ENCODE measurements at places on chromosomes 2 and 18.

- DNase-seq: no peak
Measured at GRCh38 chr2:237720957-237721356, 77.6 kb upstream of the RBM44 start.

DNA sequence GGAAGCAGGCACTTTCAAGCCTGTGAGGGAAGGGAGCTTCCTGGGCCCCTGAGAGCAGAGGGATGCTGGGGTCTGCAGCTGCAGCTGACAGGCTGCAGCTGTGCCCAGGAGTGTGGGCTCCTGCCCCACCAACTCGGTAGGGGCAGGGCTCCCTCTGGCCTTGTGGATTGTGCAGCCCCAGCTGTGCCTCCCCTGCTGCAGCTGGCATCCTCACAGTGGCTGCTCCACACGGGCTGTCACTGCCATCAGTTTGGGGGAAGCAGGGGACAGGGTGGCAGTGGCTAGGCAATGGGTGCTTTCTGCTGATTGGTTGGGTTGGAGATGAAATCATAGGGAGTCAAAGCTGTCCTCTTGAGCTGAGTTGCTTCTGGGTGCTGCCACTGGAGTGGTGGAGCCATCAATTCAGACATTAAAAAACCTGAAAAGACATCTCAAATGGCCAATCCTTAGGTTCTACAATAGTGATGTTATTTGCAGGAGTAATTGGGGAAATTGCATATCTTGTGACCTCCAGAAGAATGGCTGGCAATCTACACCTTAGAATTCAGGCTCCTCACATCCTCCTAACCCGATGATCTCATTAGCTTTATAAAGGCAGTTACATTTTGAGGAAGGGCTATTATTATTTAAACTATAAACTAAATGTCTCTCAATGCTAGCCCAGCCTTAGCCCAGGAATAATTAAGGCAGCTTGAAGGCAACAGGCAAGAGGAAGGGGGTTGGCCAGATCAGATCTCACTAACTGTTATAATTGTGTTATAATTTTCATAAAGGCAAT lies 41.3 kb downstream of the FAM171B start:
- no peak for DNase-seq

- DNase-seq: no peak
Measured at GRCh38 chr2:218389333-218390150, 7.5 kb downstream of the SLC11A1 start.

- no peak for DNase-seq
Measured at GRCh38 chr2:70685771-70686171, 82.2 kb downstream of the ADD2 start.

- no peak for DNase-seq
Measured at GRCh38 chr2:143217512-143218115, 88.4 kb downstream of the ARHGAP15 start.

DNA sequence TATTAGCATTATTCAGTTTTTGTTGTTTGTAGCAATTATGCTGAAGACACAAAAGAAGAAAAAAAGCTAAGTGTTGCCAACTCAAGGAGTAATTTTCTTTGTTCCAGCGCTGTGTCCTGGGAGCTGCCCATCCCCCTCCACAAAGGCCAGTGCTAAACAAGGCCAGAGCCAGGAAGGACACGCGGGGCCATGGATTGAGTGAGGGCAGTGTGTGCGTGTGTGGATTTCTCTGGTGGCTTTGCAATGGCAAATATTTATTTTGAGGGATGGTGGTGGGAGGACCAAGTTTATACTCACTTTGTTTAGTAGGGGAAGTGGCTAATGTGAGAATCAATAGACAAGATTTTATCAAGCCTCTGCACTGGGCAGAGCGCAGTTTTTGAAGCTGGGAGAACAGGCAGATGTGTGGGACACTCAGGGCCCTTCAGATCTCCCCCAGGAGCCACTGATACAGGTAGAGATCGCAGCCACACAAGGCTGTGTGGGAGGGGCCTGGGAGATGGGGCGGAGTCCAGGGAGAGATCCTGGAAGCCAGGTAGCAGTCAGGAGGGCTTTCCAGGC lies 11.4 kb downstream of the AGAP1 start:
- DNase-seq: no peak

DNA sequence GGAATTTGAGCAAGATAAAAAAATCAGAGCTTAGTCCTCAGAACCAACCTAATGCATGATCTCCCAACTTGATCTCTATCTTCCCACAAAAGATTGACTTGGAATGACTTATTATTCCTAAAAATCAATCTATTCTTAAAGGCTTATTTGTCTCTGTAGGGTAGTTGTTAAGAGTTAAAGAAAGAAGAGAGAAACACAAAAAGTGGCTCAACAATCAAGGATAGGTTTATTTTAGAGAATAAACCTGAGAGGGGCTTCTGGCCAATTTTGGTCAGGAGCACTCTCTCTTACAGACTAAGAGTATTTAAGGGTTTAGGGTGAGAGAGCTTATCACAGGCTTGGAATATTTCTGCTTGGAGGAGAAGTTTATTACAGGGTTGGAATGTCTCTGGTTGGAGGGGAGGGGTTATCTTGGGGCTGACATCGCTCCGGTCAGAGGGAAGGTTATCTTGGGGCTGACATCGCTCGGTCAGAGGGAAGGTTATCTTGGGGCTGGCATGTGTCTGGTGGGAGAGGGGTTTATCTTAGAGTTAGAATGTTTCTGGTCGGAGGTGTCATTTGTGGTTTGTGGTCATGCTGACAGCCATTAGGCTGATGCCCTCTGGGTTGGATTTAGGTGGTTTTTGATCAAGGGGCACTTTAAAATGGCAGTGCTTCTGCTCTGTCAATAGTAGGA lies 2.4 kb upstream of the MFF start:
- no peak for DNase-seq

Measured in GM04503 (cell line).